ENCODE measurements at places on chromosomes 6 and 20. TPM values are rescaled to one million over a fixed set of nuclear protein-coding genes. Genes with fewer than 3 reads are reported as not detected.
A peak's percentile ranks its signal among the peaks of the same experiment; 100 is the strongest.

DNA sequence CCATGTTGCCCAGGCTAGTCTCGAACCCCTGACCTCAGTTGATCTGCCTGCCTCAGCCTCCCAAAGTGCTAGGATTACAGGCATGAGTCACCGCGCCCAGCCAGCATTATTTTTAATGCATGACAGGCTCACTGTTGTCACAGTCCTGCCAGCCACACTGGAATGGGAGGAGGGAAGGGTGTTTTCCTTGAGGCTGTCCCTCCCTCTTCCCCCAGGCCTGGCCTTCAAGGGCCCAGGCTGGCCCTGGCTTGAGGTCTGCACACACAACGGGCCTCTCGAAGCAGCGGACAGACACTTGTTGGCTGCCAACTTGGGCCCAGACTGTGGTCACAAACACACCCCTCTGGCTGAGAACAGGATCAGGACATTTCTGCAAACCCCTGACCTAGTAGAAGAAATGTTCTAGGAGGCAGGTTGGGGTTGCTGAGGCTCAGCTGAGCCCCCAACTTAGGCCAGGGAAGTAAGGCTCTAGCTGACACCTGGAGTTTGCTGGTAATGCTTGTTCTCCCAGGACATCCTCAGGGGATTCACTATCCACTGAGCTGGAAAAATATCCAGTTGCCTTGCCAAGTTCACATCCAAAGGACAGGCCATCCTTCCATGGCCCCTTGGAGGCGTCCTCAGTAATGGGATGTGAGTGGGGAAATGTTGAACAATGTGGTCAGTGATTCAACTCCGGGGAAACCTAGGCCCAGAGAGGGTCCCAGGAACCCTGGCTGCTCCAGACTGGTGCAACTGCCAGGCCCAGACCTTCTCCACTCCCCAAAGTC is 9.9 kb downstream of the SNTA1 start:
- H3K4me3 ChIP-seq: no peak overlapping the region
- peak overlapping the region; percentile 25 for H3K27ac ChIP-seq

- H3K4me3 ChIP-seq: peak overlapping the region; percentile 88
- H3K27me3 ChIP-seq: no peaks in the 10 kb centered on the region
- peak overlapping the region; percentile 97 for H3K27ac ChIP-seq
- no peaks in the 10 kb centered on the region for H3K36me3 ChIP-seq
Observed at GRCh38 chr6:31794294-31794865, 1.2 kb downstream of the VARS1 start.

DNA sequence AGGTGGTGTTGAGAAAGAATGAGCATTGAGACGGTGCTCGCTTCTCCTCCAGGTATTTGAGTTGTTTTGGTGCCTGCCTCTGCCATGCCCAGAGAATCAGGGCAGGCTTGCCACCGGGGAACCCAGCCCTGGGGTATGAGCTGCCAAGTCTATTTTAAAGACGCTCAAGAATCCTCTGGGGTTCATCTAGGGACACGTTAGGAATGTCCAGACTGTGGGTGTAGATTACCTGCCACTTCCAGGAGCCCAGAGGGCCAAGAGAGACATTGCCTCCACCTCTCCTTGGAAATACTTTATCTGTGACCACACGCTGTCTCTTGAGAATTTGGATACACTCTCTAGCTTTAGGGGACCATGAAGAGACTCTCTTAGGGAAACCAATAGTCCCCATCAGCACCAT is 28.3 kb downstream of the SAYSD1 start:
- H3K27me3 ChIP-seq: no peaks in the 10 kb centered on the region
- H3K4me3 ChIP-seq: no peak overlapping the region
- H3K27ac ChIP-seq: no peak overlapping the region
- DNase-seq: no peak
- H3K4me1 ChIP-seq: no peaks in the 10 kb centered on the region

DNA sequence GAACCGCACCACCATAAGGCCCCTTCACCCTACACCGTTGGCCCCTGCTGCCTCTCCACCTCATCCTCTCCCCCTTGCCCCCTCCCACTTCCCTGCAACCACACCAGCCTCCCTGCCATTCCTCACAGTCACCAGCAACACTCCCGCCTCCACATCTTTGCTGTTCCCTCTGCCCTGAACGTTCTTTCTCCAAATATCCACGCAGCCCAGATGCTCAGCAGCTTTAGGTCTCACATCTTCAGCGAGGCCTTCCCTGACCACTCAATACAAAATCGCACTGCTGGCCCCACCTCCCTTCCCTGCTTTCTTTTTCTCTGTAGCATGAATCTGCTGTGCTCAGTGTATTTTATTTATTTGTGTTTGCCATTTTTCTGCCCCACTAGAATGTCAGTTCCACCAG is 20.5 kb downstream of the ITPR3 start:
- H3K4me1 ChIP-seq: no peaks in the 10 kb centered on the region
- H3K27me3 ChIP-seq: no peaks in the 10 kb centered on the region

The KCNK15 gene
- total RNA-seq: 2.7 TPM

DNA sequence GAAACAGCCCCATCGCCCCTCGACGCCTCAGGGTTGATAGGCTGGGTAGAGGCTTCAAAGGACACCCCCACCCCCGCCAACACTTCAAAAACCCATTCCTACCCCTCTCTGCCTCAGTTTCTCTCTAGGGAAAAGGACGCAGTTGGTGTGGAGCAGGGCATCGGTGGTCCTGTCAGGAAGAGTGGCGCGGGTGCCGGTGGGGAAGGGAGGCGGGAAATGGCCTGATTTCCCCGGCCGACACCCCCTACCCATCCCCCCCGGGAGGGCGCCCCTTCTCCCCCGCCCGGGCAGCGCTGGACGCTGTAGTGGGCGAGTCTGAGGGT is 367 bp downstream of the NRSN2 start:
- H3K4me3 ChIP-seq: peak overlapping the region; percentile 77
- H3K27ac ChIP-seq: peak overlapping the region; percentile 97
- no peaks in the 10 kb centered on the region for H3K36me3 ChIP-seq
- no peak for DNase-seq
- no peaks in the 10 kb centered on the region for H3K4me1 ChIP-seq
- H3K27me3 ChIP-seq: no peaks in the 10 kb centered on the region

GRCh38 chr20:15902493-15902892 is 670.8 kb downstream of the KIF16B start:
- H3K4me3 ChIP-seq: no peak overlapping the region
- H3K4me1 ChIP-seq: no peaks in the 10 kb centered on the region
- no peak for DNase-seq
- H3K27ac ChIP-seq: no peak overlapping the region

The TRAPPC3L gene
- 0.07 TPM for total RNA-seq

- peak; percentile 29 for DNase-seq
- H3K4me1 ChIP-seq: no peaks in the 10 kb centered on the region
- no peaks in the 10 kb centered on the region for H3K36me3 ChIP-seq
- H3K27ac ChIP-seq: no peak overlapping the region
- no peaks in the 10 kb centered on the region for H3K27me3 ChIP-seq
- H3K4me3 ChIP-seq: no peak overlapping the region
Observed at GRCh38 chr6:136696238-136696637, 96.0 kb downstream of the MAP3K5 start.
